ENCODE measurements at places on chromosomes 4 and X. TPM values are rescaled to one million over a fixed set of nuclear protein-coding genes. Genes with fewer than 3 reads are reported as not detected.

PRSS12 gene
- not detected for total RNA-seq

SOWAHB gene
- total RNA-seq, result not detected

PPP4R3C gene
- total RNA-seq, result not detected

PABPC1L2A gene
- total RNA-seq, result not detected

ZNF157 gene
- 0.71 TPM for total RNA-seq

GRCh38 chr4:162706051-162706450, 460.6 kb downstream of the NAF1 start:
- ATAC-seq, result no peak

DNA sequence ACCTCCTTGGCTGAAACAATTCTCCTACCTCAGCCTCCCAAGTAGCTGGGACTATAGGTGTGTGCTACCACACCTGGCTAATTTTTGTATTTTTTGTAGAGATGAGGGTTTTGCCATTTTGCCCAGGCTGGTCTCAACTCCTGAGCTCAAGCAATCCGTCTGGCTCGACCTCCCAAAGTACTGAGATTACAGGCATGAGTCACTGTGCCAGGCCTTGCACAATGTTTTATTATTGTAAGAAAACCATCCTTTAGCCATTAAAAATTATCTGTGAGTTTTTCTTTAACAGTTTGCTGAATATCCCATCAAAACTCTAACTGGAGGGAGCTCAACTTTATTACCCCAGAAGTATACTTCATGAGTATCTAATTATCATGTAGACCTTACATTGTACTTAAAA, 900.3 kb downstream of the PCDH7 start:
- no peak for ATAC-seq

DNA sequence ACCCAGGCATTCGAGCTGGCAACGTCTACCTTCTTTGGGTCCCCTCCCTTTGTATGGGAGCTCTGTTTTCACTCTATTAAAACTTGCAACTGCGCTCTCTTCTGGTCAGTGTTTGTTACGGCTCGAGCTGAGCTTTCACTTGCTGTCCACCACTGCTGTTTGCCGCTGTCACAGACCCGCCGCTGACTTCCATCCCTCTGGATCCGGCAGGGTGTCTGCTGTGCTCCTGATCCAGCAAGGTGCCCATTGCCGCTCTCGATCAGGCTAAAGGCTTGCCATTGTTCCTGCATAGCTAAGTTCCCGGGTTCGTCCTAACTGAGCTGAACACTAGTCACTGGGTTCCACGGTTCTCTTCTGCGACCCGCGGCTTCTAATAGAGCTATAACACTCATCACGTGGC, 183.5 kb upstream of the GALNTL6 start:
- no peak for ATAC-seq

DNA sequence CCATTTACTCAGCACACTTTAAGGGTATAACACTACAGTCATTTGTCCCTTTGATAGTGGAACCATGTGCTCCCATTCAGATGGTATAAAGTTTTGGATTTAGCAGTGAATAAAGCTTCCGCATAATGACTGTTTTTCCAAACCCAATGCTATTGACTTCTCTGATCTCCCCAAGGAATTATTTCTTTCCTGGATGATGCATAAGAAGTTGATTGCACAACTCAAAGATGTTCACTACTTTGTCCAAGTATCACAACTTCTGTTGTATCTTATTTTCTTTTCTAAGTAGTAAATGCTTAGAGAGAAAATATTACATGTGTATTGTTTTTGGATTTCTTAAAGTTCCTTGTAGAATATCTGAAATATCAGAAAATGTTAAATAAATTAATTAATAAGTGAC, 300.2 kb downstream of the GPM6A start:
- no peak for ATAC-seq

DNA sequence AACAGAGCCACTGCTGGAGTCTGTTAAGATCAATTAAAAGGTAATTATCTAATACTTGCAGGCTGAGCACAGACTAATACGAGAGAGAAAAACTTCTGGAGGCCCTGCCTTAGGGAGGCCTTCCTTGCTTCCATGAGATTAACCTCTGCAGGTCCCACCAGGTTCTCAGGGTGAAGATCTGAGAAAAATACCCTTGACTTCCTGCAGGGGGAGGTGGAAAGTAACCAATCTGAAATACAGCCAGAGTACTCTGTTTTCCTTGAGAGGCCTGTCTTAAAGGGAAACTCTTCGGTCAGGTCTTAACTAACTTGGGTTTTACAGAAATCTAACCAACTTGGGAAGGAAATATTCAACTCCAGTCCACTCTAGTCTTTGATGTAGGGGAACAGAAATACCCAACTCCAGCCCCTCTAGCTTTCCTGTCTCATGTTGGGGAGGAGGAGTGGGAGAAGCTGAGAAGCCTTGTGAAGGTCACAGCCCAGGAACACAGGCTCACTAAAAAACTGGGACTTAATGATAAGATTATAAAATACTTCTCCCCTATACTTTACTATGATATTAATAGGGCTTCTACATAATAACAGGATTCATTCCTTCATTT, 77.1 kb downstream of the TBCK start:
- peak; percentile 35 for ATAC-seq

- ATAC-seq, result no peak
Measured at GRCh38 chr4:145189981-145190380, 9.6 kb upstream of the OTUD4 start.

GRCh38 chr4:139656614-139657486, 8.8 kb upstream of the MGST2 start:
- peak; percentile 51 for ATAC-seq

- ATAC-seq, result no peak
Measured at GRCh38 chr4:1192091-1192492, 19.7 kb upstream of the SPON2 start.

DNA sequence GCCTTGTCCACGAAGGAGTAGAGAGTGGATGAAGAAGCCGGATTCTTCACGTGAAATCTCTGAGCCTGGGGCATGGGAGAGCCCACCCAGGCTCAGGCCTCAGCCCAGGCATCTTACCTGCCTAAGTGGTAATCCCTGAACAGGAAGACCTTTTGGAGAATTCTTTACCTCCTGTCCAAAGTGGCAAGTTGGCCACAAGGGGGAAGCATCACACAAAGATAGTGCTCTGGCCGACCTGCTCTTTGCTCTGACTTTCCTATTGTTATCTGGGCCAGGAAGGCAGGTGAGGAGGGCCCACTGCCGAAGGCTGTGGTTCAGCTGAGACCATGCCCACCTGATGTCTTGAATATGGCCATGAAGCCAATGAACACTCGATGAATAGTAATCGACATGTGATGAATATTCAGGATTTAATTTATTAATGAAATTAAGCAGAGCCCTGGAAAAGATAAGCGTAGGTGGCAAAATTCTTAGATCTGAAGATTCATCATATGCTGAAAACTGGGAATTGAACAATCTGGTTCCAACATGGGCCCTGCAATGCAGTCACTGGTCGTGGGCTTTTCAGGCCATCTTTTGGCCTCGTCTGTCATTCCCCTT, 93.8 kb downstream of the PDGFRA start:
- peak; percentile 64 for ATAC-seq

GRCh38 chrX:154059231-154059630, 38.3 kb downstream of the MECP2 start:
- no peak for ATAC-seq

Measured in activated T-helper 17 cell treated with anti-CD3 and anti-CD28 coated beads, Interleukin-2, amount 50 U/mL, for 72 hours (primary cell).